ENCODE measurements at places on chromosomes 12 and 14. TPM values are rescaled to one million over a fixed set of nuclear protein-coding genes. Genes with fewer than 3 reads are reported as not detected.

The SLCO1A2 gene
- total RNA-seq, result not detected

The PLD4 gene
- not detected for total RNA-seq

The CDKL1 gene
- total RNA-seq, result 10.4 TPM

The EAPP gene
- 18.4 TPM for total RNA-seq

The ANO4 gene
- total RNA-seq, result 0.25 TPM

The TCHP gene
- total RNA-seq, result 16.1 TPM

The KRT80 gene
- total RNA-seq, result 1.1 TPM

The FIGNL2 gene
- total RNA-seq, result 0.33 TPM

The ANG gene
- 6.1 TPM for total RNA-seq

The HNF1A gene
- total RNA-seq, result not detected

The ART4 gene
- 2.7 TPM for total RNA-seq

The OSBPL8 gene
- total RNA-seq, result 35.4 TPM

The RHOJ gene
- 20.3 TPM for total RNA-seq
